ENCODE measurements at places on chromosomes 2 and 18.

GRCh38 chr2:198490748-198491147, 686.4 kb downstream of the PLCL1 start:
- DNase-seq = no peak

- DNase-seq = no peak
Observed at GRCh38 chr2:23600346-23600745, 215.4 kb downstream of the KLHL29 start.

- DNase-seq = no peak
Observed at GRCh38 chr2:39725401-39725800, 53.7 kb downstream of the THUMPD2 start.

DNA sequence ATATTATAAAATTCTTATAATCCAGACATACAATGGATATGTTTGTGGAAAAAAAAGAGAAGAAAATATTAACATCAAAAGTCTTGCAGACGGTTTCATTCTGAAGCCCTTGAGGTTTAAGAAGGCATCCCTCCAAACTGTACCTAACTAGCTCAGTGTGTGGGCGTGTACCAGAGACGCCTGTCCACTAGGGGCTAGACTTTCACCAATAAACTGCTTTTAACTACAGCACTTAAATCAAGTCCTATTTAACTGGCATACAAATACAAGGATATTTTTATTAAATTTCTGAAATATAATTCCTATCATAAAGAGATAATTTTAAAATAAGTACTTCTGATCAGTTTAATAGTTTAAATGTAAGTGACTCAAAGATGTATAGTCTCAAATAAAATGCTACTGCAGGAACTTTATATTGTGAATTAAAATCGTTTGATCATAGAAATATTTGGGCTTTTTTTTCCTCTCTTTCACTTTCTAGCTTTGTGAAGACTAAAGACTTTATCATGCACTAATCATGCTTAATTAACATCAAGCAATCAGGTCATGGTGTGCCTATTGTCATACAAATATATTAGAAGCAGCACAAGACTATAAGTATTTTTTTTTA, 437.7 kb downstream of the SATB2 start:
- no peak for DNase-seq

- DNase-seq = no peak
Observed at GRCh38 chr2:199556527-199557285, 99.0 kb upstream of the SATB2 start.

DNA sequence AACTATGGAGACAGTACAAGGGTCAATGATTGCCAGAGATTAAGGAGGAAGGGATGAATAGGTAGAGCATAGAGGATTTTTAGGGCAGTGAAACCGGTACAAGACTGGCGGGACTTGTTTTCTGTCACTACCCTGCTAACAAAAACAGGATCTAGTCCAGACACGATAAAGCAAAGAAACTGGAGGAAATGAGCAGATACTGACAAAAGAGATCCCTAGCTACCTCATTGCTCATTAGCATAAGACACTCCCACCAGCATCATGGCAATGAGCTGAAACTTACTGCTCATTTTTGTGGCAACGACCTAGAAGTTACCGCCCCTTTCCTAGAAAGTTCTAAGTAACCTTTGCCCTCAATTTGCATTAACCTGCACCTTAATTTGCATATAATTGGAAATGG, 131.2 kb downstream of the ETAA1 start:
- DNase-seq = no peak

- DNase-seq = no peak
Observed at GRCh38 chr2:188645986-188646385, 328.2 kb upstream of the COL3A1 start.

- no peak for DNase-seq
Observed at GRCh38 chr2:26710743-26711456, 18.4 kb downstream of the KCNK3 start.

DNA sequence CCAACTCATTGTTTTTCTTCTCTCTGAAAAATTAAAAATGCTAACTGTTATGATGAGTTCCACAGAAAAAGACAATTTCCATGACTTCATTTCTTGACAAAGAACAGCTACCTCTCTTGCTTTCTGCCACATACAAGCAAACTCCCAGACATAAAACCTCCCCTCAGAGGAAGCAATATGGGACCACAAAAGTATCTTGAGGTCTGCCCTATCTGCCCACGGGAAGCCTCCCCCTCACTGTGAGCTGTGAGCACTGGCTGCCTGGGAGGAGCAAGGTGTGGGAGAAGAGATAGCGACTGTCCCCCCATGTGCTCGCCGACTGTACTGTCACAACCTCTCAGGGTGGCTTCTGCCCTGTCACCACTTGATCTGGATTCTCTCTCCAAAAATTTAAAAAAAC, 69.7 kb upstream of the NRP2 start:
- DNase-seq = no peak

DNA sequence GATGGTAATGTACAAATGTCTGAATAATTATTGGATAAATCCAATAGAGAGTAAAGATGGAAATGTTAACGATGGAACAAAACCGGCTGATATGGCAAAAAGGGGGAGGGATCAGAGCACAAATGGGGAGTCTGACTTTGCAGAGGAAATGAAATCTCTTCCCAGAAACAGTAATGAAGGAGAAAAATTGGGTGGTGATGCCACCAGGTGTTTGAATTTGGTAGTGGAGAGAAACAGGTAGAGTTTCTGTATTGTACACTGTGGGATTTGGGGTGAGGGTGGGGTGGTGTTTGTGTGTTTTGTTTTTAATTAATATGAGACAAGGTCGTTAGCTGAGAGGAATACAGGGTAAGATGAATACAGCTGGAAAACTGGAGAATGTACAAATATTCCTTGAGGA, 20.4 kb upstream of the XDH start:
- DNase-seq = no peak

DNA sequence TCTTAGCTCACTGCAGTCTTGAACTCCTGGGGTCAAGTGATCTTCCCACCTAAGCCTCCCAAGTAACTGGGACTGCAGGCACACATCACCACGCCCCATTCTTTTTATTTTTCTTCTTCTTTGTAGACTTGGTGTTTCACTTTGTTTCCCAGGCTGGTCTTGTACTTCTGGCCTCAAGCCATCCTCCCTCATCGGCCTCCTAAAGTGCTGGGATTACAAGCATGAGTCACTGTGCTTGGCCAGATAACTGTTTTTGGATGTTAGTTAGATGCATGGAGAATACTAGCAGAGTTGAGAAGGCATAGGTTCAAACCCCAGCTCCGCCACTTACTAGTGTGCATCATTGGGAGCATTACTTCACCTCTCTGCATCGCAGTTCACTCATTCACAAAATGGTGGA, 88.3 kb downstream of the TXNL1 start:
- no peak for DNase-seq

- no peak for DNase-seq
Observed at GRCh38 chr2:213150315-213151097, 906 bp downstream of the IKZF2 start.

GRCh38 chr2:189580241-189580651, 340 bp downstream of the SLC40A1 start:
- DNase-seq = no peak

DNA sequence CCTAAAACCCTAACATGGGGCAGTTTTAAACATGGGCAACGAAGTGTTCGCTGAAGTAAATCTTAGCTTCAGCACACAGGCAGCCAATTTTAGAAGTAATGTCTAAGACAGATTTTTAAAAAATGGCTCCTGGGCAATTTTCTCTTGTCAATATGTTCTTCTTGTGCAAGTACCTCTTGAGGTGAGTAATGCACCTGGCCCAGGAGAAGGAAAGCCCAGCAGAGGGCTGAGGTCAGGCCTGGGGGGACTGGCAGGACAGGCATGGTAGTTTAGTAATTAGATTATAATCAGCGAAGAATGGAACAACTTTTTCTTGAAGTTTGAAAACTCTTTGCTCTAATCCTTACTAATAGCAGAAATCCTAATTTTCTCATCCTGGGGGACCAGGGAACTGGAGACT, 77.6 kb downstream of the SPRED2 start:
- DNase-seq = no peak

DNA sequence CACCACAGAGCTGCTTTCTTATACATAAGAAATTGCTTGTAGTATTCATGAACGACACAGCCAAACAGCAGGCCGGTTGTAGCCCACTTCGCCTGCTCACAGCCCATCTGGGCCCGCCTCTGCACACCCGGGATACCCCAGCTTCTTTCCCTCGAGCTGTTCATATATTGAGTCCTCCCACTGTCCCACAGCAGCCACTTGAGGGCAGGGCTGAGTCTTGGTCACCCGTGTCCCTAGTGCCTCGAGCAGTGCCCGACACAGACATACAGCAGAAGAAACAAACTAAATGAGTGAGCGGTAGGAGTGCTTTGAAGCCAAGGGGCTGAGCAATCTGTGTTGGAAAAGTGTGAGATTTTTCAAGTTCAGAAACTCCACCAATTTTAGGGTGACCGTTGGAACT, 251.4 kb downstream of the KLHL29 start:
- DNase-seq = no peak

DNA sequence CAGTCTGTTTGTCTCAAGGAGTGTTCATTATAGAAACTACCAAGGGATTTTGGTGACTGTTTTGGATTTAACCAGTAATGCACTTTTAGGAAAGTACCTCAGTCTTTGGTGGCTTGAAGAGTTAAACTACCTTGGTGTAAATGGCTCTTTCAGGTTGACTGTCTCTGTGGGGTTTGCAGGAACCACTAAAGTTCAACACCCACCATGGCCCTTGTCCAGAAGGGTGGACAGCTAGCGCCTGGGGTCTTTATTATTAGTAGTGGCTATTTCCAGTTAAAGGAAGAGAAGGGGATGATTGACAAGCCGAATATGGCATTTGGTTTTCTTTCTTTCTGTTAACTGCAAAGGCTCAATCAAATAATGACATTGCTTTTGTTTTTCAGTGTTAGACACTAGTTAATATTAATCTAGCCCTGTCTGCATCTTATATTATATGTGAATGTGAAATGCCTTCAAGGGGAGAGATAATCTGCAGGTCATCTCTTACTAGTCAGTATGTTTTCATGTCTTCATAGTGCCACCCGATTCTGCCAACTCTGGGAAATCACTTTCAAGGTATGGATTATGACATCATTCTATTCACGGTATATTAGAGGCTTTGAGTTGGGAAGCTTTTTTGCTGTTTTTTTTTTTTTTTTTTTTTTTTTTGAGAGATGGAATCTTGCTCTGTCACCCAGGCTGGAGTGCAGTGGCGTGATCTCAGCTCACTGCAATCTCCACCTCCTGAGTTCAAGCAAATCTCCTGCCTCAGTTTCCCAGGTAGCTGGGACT, 56.4 kb downstream of the MAP4K4 start:
- no peak for DNase-seq

DNA sequence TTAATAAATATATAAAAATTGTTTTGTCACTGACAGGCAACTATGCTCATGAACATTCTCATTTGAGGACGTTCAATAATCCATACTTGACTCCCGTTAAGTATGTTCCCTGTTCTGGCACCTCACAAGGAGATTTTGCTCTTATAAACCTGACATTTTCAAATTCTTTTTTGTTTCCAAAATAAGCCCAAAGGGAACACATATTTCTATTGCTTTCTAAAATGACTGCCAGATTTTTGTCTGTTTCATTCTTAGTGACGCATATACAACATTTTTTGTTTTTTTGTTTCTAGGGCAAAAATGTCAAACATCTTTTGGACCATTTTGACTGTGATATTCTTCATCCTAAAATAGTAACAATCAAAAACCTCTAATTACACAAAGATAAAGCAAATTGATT, 50.5 kb downstream of the CYTIP start:
- no peak for DNase-seq

- DNase-seq = no peak
Observed at GRCh38 chr2:71950256-71951082, 197.2 kb downstream of the CYP26B1 start.

DNA sequence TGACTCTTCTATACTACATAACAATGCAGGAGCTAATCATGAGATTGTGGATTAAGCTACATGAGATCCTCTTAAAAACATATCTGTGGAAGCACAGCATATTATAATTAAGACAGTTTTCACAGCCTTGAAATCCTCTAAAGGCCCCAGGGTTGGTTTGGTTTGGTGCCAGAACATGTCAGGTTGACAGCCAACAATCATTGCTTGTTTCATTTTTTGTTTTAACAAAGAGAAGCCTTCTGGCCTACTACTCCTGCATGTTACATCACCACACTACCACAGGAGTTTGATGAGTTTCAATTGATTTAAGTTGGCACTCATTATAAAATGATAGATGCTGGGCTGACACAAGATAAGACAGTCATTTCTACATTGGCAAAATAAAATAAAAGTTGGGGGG, 255.9 kb upstream of the ERBB4 start:
- DNase-seq = no peak

DNA sequence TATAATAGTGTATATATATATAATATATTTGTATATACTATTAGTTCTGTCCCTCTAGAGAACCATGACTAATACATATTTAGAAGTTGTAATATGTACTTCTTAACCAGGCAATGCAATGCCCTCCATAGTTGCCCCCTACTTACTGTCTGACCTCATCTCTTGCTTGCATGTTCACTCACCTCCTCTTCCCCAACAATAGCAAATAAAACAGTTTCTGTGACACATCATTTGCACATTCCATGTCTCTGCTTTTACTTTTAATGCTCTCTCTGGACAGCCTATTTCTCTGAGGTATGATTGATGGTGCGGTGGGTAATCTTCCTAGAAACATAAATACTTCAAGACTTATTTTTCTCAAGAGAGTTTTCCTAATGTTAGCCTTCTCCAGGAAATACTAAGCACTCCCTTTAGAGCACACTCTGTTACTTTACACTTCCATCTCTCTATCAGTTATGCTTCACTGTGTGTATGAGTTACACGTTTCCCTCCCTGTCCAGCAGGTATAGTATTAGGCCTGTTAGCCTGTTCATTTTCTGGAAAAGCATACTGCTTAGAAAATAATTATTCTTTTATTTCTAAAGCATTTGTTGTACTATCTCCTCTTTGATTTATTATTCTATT, 295.6 kb upstream of the LRATD1 start:
- no peak for DNase-seq

- no peak for DNase-seq
Observed at GRCh38 chr2:19799881-19800780, 101.7 kb downstream of the TTC32 start.

DNA sequence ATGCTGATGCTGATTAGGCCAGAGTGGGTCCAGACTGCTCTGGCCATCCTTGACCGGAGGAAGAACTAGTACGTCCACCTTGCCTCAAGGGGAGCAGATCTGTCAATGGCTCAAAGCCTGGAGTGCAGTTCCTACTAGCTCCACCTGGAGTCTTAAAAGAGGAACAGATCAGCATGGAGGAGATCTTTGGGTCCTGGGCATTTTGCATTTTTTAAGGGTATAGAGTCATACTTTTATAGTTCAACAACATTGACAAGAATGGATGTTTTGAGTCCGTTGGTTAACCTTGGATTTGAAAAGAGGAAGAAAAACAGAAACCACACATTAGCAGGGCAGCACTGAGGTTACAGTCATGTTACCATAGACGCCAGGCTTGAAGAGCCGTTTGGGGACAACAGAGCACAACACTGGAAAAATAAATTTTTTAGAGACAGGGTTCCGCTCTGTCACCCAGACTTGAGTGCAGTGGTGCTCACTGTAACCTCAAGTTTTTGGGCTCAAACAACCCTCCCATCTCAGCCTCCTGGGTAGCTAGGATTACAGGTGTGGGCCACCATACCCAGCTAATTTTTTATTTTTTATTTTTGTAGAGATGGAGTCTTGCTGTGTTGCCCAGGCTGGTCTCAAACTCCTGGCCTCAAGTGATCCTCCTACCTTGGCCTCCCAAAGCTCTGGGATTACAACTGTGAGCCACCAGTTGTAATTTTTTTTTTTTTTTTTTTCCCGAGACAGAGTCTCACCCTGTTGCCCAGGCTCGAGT, 78.5 kb downstream of the PRKCE start:
- DNase-seq = no peak

- DNase-seq = no peak
Observed at GRCh38 chr2:235091421-235091820, 139.6 kb downstream of the SH3BP4 start.

- DNase-seq = no peak
Observed at GRCh38 chr2:101986804-101987740, 4.7 kb upstream of the IL1R2 start.

Data from bone marrow (tissue), 2 donors.